Tibial artery (tissue), 4 donors: ENCODE measurements at places on chromosomes 6 and 20.

GRCh38 chr6:84455511-84456029, 228.1 kb upstream of the CEP162 start:
- DNase-seq = no peak

- no peak for DNase-seq
These were observed 347.3 kb downstream of the THBS2 start for GRCh38 chr6:168906391-168906790.

DNA sequence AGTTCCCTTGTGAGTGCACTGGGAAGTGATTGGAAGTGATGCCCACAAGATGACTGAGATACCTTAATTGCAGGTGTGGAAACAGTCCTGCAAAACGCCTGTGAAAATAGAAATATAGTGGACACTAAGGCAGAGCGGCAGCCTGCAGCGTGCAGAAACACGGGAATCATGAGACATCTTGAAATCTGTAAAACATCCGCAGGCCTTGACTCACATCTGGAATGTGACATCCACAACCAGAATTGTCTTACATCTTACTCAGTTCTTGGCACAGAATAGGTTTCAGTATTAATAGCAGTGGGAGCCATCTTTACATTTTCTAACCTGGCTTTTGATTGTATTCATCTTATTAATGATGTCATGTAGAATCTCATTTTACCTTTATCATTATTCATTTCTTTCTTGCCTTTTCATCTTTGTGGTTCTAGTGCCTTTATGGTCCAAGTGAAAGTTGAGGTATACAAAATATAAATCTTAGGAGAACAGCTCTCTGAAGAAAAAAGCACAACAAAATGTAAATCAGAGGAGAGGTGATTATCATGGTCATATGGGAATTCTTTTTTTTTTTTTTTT, 44.6 kb downstream of the CDYL start:
- no peak for DNase-seq

GRCh38 chr6:130697271-130697994, 129.8 kb upstream of the SMLR1 start:
- no peak for DNase-seq

DNA sequence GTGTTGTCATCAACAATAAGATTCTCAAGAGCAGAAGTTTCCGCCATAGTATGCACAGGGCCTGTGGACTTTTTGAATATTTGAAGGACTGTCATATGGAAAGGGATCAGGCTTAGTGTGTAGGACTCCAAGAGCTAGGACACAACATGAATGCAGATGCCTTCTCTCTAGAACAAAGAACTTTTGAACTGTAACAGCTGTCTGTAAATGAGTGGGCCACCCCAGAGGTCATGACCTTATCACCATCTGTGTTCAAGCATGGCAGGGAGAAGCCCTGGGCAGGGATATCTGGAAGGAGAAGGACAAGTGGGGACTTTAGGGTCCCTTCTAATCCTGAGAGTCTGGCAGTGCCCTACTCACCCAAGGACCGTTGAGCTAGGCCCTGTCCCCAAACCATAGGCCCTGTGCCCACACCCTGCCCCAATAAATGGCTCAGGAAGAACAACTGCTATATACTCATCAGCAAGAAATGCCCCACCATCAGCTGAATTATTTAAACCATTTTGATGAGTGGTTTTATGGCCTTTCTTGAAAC, 70.6 kb downstream of the MTHFD1L start:
- DNase-seq = no peak

- no peak for DNase-seq
These were observed 594.9 kb downstream of the PHF3 start for GRCh38 chr6:64230530-64230929.

GRCh38 chr20:43198607-43199006, 8.9 kb upstream of the PTPRT start:
- DNase-seq = no peak

DNA sequence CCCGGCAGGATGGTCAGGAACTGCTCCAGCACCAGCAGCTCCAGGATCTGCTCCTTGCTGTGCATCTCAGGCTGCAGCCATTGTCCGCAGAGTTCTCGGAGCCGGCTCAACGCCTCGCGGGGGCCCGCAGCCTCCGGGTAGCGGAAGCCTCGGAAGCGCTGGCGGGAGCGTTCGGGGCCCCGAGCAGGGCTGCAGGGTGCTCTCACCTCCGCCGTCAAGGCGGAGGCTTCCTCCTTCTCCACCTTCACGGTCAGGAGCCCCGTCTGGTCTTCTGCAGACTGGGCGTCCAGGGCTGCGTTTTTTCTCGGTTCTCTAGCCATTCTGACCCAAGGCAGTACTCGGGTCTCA, 434 bp downstream of the ZKSCAN4 start:
- DNase-seq = no peak

GRCh38 chr6:169424821-169425240, 171.2 kb upstream of the THBS2 start:
- peak; percentile 77 for DNase-seq

DNA sequence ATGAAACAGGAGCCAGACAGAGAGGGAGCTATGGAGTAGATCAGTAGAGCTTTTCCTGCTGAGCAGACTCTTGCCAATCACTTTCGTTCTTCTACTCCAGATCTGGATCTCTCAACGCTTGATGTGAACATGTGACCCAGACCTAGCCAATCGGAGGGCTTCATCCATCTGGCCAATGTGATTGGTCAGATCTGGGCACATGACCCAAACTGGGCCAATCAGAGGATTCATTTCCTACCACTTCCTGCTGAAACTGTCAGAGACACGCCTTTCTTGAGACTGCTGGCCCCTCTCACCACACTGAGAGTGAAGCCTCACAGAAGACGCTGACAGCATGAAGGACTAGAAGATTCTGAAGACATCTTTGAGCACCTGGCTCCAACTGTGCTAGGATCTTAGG, 44.2 kb upstream of the ZMYND8 start:
- DNase-seq = no peak

- no peak for DNase-seq
These were observed 4.1 kb downstream of the MAP1LC3A start for GRCh38 chr20:34562641-34563040.

GRCh38 chr6:729606-730320, 36.8 kb upstream of the EXOC2 start:
- no peak for DNase-seq
